Natural killer cell treated with Interleukin-12 subunit alpha and Interleukin-12 subunit beta and Interleukin-15 and Interleukin-18, amount 100 ng/mL, for 72 hours (primary cell): ENCODE measurements at places on chromosomes 6 and 20.

DNA sequence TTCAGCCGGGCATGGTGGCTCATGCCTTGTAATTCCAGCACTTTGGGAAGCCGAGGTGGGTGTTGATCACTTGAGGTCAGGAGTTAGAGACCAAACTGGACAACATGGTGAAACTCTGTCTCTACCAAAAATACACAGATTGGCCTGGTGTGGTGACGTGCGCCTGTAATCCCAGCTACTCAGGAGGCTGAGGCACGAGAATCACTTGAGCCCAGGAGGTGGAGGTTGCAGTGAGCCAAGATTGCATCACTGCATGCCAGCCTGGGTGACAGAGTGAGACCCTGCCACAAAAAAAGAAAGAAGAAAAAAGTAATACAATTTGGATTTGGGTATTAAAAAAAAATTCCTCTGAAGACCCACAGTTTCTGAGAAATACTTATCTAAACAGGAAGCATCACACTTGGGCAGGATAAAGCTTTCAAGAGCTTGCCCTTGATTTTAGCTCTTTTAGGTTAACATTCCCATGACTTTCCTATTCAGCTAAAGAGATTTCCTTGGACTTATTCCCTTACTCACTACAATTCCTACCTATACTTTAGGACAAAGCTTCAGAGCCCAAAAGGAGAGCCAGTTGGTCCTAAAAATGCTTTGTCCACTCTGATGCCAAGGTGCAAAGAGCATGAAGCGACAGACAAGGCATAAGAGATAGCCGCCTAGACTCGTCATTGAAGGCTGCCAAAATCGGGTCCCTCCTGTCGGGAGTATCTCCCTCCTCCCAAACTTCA lies 1.9 kb downstream of the ELOVL2 start:
- DNase-seq = no peak

GRCh38 chr6:118886641-118887040 lies 7.3 kb upstream of the ASF1A start:
- no peak for DNase-seq

GRCh38 chr6:150118203-150118602 lies 24.6 kb upstream of the PPP1R14C start:
- no peak for DNase-seq

DNA sequence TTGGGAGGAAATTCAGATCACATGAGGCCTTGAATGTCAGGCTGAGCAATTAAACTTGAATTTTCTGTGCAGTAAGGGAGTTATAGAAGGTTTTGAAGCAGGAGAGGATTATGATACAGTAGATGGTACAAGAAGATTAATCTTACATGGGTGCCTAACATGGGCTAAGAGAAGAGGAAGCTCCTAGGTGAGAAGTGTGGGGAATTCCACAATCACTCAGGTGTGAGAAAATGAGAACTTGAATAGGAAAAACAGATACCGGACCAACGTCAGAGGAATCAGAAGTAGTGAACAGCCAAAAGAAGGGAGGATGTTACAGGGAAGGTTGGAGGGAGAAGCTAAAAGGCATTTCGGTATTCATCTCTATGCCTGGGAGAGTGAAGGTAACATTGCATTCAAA lies 250.7 kb upstream of the SLC35B3 start:
- DNase-seq = no peak

DNA sequence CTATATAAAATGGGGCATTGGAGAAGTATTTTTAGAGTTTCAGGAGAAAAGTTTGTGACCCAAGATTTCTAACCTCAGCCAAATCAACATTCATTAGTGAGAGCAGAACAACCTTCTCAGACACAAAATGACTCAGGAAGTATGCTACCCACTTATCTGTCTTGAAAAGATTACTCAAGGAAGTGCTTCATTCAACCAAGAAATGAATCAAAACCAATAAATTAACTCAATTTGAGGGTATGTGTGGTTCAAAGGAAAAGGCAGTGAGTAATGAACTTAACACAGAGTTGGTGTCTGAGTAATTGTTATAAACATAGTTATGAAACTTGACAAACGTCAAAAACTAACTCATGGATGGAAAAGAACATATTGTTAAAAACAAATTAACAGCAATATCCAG lies 227.6 kb downstream of the HAO1 start:
- no peak for DNase-seq

GRCh38 chr20:18133962-18134361 lies 3.7 kb upstream of the KAT14 start:
- DNase-seq = no peak

GRCh38 chr6:56593801-56594318 lies 48.8 kb downstream of the DST start:
- DNase-seq = no peak

DNA sequence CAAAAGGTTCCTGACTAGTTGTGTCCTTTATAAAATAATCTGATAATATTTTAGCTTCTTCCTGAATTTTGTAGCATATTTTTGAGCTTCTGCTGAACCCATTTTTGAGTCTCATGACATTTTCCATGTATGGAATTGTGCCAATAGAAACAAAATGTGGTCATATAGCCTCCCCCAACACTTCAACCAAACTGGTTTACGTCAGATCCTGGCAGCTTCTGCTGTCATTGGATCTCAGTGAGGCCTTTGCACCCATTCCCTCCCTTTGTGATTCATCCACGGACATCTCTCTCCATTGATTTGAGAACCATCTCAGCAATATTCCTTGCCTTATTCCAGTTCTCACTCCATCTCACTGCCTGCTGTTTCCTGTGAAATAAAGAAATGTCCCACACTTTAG lies 166.0 kb upstream of the PROKR2 start:
- no peak for DNase-seq

DNA sequence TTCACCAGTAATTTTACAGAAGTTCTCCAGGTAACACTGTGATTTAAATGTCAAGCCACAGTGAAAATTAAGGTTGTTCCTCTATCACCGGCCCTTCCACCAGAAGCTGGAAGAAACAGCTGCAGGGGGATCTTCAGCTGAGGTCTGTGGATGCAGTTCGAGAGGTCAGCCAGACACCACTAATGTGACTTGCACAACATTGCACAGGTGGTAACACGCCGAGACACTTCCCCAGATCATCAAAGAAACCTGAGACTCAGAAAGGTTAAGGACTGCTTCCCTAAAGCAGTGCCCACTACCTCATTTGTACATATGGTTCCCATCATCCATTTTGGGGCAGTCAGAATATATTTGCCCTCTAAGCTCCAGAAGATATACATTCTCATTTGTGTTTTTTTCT lies 8.1 kb upstream of the SERPINB9 start:
- DNase-seq = no peak

DNA sequence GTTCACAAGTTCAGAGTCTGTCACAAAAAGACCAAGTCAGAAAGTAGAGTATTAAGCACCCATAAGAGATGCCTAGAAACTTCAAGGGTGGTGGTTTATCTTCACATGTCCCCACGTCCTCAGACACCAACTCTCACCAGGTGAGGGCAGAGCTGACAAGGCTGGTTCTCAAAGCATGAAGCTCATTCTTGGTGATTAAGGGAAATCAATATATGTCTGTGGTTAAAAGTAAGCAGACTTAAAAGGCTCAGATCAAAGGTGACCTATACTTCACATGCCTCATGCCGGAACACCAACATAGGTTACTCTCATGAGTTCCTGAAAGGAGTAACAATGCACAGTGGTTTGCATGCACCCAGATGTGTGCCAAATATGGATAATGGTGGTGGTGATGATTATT lies 27.0 kb downstream of the IL17A start:
- no peak for DNase-seq

- no peak for DNase-seq
Measured at GRCh38 chr6:151448623-151449022, 3.3 kb downstream of the RMND1 start.

- peak; percentile 88 for DNase-seq
Measured at GRCh38 chr20:50450881-50451752, 59.1 kb upstream of the PTPN1 start.

DNA sequence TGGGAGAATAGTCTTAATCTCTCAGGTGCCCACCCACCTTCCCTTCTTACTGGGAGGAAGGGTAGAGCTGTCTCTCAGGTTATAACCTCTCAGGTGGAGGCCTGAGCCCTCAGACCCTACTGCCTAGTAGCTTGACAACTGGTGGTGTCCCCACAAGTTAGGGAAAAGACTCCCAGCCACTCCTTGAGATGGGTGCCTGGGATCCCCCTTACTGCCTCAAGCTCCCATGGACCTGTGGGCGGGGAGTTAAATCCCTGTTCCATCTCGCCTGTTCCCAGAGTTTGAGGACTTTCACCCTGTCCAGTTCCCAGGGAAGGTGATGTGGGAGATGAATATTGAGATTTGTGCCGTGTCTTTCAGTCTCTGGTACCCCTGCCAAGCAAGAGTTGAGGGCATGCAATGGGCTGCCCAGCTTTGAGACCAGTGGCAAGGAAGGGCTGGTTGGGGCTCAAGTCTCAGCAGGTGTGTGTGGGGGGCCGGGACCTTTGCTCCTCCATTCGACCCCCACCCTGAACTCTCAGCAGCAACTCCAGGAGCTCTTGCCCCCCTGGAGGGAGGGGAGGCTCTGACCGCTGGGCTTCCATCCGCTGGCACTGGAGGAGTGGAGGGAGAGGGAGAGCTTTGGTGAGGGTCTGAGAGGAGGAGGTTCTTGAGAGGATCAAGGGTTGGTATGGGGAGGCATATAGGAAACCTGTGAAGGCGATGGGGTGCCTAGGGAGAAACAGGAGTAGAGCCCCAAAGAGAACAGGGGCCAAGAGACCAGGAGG lies 1.1 kb upstream of the PBX2 start:
- peak; percentile 50 for DNase-seq

- DNase-seq = no peak
Measured at GRCh38 chr6:123430970-123431369, 205.8 kb downstream of the TRDN start.

- DNase-seq = no peak
Measured at GRCh38 chr20:46955601-46956556, 61.2 kb downstream of the EYA2 start.

DNA sequence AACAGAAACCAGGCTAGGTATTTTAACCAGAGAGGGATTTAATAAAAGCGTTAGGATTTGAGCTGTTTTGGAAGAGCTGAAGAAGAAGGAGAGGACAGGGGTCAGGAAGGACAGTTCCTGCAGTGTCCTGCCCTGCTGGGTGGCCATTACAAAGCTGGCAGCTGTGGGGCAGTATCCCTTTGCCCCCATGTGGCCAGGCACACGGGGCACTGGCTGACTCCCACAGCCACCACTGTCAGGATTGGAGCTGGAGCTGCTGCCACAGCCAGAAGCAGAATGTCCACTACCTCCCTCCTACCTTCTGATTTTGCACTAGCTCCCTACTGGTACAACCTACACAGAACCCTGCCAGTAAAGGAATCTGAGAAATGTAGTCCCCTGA lies 46.5 kb downstream of the SLC22A3 start:
- no peak for DNase-seq

GRCh38 chr6:169339731-169340309 lies 86.2 kb upstream of the THBS2 start:
- DNase-seq = no peak

- no peak for DNase-seq
Measured at GRCh38 chr6:110703906-110704594, 111.2 kb downstream of the CDK19 start.
